Activated CD8-positive, alpha-beta memory T cell treated with anti-CD3 and anti-CD28 coated beads for 1 hour (primary cell): ENCODE measurements at places on chromosomes 5 and 9.

DNA sequence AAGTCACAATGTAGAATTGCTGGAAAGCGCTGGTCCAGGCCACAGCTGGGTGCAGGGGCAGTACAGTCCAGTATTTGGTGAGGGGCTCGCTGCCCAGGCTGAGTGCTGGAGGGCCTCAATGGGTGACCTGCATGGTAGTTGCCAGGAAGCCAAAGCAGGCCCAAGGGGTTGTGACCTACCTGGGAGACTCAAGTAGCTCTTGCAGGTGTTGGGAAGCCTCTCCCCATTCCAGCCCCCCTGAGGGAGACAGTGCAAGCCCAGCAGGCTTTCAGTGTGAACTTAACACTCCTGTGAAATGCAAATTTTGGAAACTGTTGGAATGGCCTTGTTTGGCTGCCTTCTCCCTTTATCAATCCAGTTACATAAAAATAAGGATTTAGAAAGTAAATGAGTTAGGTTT, 13.9 kb downstream of the KDM4C start:
- DNase-seq: no peak

DNA sequence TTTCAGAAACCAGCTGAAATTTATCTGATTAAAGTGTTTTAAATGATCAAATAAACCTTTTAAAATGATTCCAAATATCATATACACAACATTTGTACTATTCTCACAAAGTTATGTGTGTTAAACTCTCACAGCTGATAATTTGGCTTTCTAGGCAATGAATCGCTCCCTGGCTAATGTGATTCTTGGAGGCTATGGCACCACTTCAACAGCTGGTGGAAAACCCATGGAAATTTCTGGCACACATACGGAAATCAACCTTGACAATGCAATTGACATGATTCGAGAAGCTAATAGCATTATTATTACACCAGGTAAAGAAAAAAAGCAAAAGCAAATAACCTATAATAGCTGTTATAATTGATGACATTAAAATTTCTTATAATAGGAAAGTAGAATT, 72.4 kb downstream of the NNT start:
- no peak for DNase-seq

DNA sequence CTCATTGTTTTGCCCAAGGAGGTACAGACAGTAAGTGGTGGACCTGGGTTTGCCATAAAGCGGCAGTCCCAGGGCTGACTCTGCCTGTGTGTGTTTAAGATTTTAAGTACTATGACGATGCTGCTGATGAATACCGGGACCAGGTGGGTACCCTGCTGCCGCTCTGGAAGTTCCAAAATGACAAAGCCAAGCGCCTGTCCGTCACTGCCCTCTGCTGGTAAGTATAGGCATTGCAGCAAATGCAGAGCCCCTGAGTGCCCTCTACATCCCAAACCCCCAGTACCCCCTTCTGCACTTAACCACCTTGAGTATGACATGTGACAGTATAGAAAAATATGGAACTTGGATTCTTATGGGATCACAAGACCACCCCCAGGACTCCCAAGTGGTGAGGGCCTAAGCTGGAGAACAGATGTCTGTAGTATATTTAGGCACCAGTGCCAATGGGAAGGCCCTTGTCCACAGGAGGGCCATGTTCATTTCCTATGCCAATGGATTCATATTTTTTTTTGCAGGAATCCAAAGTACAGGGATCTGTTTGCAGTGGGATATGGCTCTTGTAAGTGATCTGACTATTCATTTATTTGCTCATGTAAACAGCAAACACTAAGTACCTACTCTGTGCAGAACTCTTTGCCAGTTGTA, 22.0 kb downstream of the ENHO start:
- DNase-seq: peak; percentile 23

- DNase-seq: no peak
These were observed 10.7 kb downstream of the GSN start for GRCh38 chr9:121278477-121279261.

DNA sequence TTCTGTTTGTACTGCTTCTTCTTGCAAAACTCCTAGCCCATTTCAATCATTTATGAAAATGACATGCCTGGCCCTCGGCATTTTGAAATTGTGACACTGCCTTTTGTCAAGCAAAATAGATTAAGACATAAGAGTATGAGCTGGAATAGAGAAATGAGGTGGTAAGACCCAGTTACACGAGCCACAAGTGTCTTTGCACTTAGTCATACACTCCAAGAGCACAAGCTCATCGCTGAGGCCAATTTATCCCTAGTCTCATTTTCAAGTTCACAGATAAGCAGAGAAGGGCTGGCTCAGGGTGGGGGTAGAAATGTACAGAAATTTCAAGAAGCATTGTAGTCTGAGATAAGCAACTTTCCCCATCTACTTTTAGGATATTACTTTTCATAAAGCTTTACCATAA, 40.6 kb upstream of the MAP1B start:
- DNase-seq: no peak

GRCh38 chr9:71628247-71628646, 140.1 kb downstream of the CEMIP2 start:
- DNase-seq: no peak

DNA sequence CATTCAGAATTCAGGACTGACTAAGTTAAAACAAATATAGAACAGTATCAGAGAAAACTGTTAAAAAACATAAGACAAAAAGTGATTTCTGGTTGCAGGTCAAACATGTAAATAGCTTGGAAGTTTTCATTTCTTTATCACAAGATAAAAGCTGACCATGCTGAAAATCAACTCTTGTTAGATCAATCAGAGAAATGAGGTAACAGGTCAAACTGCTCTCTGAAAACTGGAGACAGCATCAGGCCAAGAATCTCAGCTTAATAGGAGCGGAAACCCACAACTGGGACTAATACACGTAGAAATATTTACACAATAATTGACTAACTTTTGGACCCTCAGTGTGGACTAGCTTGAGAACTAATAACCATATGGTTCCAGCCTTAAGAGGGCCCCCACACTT, 1012.8 kb upstream of the EDIL3 start:
- no peak for DNase-seq

DNA sequence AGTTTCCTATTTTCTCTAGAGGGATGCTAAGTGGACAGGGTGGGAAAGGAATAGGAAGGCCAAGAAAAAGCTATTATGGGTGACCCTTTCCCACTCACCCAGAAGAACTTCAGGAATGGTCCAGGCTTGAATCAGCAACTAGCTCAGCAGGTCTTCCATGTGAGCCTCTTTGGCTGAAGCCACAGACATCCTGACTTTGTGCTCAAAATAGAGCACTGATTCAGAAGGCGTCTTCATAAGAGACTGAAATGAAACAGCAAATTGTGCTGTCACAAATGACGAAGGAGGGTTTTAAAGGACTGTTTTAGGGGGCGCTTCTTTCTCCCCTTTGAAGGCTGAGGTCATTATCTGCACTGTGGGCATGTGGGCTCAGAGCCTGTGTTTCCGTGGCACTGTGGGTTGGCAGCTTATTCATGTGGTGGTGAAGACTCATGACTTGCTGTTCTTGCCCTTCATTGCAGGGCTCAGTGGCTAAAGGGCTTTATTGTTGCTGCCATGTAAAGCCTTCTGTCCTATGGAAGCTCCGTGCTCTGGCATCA, 65.8 kb upstream of the NFIL3 start:
- no peak for DNase-seq

DNA sequence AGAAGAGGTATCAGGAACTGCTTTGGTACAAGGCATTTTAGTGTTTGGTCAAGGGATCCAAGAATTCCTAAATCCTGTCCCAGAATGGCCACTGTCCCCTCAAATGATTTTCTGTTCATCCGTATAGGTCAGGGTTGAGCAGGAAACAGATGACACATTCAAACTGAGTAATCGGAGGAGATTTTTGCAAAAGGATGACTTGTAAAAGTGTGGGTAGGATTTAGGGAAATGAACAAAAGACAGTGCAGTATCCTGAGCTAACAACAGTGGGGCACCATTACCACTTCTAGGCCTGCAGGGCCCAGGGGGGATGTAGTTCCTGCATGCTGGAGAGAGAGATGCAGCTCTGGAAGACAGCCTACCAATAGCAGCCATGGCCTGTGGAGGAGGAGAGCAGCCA, 290.1 kb downstream of the ZSWIM6 start:
- DNase-seq: no peak

- no peak for DNase-seq
These were observed 34.0 kb upstream of the NCS1 start for GRCh38 chr9:130138171-130138653.
